ENCODE measurements at places on chromosomes 4 and X. TPM values are rescaled to one million over a fixed set of nuclear protein-coding genes. Genes with fewer than 3 reads are reported as not detected.

GRCh38 chrX:132483488-132483887, 5.3 kb downstream of the MBNL3 start:
- no peak for DNase-seq

DNA sequence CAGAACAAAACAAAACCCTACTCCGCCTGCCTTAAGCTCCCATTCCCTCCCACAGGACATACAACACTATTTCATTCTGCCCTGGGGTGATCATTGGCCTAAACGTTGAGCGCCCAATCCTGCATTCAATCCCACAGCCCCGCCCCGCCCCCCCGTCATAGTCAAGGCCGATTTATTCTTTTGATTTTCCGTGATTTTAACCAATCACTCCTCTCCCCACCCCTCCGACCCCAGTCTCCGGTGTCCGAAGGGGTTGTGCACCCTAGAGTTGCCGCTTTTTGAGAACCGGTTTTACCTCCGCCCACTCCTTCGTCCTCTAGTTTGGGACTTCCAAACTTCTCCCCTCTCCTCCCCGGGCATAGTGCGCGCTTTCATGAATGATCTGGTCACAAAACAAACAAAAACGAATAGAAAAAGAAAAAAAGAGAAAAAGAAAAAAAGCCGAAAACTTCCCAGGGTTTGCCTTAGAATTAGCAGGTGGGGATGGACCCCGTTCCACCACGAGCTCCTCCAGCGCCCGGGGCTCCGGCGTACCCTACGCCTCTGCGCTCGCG, 446 bp upstream of the UBE2A start:
- DNase-seq = peak; percentile 17

DNA sequence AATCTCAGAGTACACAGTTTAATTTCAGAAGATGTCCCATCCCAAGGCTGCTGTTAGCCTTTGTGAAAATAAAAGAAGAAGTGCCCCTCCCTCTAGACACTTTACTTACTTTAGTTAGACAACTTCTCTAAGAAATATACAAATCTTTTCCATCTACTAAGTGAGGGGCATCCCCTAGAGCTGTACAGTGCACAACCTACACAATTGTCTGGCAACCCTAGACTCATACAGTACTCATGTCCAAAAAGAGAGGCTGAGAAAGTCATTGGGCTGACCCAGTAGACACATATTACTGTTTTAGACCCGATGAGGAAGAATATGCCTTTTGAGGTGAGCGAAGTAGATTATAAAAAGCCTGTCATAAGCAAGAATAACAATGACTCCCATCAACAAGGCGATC, 297.6 kb downstream of the IDS start:
- DNase-seq = no peak

DNA sequence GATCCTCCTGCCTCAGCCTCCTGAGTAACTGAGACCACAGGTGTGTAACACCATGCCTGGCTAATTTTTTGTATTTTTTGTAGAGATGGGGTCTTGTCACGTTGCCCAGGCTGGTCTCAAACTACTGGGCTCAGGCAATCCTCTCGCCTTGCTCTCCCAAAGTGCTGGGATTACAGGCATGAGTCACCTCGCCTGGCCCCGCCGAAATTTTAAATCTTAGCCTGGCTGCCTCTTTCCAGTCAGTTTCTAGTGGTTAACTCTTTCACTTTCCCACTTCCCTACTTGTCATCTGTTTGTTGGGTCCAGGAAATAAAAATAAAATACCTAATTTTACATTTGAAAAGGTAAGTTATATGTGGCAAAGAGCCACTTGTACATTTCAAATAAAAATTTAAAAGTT, 62.4 kb downstream of the TMEM165 start:
- no peak for DNase-seq

- no peak for DNase-seq
Observed at GRCh38 chr4:122762520-122762919, 30.0 kb downstream of the BBS12 start.

DNA sequence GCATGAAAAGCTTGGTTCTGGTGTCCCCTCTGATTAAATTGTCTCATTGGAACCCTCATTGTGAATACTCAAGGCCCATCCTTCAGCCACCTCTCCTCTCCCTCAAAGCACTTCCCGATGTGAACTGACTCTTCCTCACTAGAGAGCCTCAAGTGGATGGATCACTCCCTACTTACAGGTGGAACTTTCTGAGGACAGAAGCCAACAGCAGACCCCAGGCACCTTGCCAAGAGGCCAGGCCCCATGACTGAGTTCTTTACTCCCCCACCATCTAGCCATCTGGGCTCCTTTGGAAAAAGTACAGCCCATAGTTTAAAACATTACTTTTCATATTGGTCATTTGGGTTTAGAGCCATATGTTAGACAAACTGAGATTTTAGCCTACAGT, 224.1 kb downstream of the SHROOM3 start:
- DNase-seq = no peak

DNA sequence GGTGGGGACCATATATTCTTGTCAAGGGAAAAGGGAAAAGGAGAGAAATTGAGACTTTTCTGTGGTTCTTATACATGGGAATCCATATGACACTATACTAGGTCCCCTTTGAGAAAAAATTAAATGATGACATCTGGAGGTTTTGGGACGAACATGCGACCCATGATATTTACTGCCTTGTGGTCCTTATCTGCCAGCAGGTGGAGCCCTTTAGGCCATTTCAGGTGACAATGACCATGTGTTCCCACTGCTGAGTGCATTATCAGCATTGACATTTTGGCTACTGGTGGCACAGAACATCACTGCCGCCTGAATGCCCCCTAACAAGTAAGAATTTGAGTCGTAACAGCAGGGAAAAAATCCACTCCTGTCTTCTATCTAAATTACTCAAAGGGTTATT, 843.4 kb downstream of the FSTL5 start:
- peak; percentile 43 for DNase-seq

DNA sequence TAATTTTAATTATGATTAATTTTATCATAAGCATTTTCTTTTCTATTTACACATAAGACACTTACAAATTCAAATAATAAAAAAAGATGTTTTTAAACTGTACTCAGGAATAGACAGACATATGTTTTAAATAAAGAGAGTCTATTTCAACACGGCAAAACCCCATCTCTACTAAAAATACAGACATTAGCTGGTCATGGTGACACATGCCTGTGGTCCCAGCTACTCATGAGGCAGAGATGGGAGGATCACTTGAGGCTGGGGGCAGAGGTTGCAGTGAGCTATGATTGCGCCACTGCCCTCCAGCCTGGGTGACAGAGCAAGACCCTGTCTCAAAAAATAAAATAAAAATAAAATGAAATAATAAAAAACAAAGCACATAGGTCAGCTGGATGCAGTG, 14.8 kb downstream of the FAM9B start:
- DNase-seq = no peak

DNA sequence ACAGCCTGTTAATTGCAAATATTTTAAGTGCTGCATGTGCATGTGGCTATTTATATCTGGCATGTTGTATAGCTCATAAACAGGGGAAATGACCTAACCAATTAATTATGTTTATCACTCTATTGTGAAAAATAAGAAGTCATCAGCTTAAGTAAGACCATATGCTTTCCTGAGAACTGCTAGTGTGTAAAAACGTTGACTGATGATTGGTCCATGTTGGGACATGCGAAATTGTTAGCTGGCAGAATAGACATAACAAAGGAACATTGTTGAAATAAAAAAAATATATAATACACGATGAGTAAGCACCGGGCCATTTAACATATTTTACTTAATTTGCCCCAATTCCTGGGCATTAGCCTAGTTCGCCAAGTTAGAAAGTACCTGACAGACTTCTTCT, 207.5 kb downstream of the ANK2 start:
- no peak for DNase-seq

DNA sequence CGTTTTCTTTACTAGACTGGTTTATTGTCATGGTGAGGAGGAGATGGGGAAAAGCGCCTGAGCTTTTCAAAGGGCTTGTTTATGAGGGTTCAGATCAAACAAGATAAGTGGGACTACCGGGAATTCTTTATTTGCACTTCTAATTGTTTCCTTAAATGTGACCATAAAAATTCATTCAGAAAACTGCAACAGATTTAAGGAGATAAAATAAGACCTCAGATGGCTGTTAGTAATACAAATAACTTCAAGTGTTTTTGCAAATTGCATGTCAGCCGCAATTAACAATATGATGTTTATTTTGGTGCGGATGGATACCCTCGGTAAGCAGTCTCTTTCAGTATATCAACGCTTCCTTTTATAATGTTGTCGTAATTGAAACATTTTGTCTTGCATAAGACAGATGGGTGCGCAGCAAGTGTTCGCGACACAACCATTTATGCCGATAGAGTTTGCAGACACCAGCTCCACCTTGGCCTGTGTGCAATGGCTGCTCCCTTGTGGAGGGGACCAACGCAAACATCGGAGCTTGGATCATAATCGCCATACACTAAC, 151.0 kb downstream of the C4orf33 start:
- DNase-seq = peak; percentile 12

GRCh38 chr4:1080961-1081688, 32.2 kb downstream of the RNF212 start:
- DNase-seq = no peak

- peak; percentile 44 for DNase-seq
Observed at GRCh38 chrX:103685396-103685795, 1.1 kb downstream of the MORF4L2 start.

DNA sequence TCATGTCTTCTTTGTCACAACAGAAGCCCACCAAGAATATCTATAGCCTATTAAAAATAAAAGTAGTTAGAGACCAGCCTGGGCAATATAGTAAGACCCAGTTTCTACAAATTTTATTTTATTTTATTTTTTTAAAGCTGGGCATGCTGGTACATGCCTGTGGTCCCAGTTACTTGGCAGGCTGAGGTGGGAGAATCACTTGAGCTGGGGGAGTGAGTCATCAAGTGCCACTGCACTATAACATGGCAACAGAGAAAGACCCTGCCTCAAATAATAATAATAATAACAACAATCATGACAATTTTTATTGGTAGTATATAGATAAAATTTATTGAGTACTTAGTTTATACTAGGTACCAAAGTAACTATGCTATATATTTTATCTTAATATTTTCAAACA, 93.0 kb upstream of the NPFFR2 start:
- DNase-seq = no peak

DNA sequence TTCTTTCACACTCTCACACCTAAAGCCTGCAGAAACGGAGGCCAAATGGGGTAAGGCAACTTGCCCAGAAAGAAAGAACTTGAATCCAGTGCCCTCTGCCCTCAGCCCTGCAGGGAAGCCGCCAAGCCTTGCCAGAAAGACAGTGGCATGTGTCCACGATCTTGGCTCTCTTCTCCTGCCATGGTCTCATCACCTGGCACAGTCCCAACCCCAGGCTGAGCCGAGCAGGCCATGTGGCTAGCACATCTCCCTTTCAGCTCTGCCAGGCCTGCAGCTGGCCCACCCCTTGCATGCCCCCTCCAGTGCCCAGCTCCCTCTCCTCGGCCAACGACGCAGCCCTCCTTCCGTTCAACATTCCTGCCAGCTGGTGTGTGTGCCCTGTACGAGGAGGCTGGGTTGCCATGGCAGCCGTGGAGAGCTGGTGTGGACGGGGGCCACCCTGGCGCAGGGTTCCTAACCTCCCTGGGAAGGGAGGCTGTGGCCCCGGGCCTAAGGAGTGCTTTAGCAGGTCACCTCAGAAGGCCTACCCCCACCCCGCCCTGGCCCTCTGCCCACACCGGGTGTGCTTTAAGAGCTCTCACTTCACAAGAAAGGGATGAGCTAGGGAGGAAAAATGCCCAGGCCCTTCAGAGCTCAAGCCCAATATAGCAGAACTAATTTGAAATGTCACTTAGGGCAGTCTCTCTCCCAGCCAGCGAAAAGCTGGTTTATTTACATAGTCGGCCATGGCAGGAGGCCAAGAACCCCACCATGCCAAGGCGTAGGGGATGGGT, 73.0 kb upstream of the PJA1 start:
- no peak for DNase-seq

DNA sequence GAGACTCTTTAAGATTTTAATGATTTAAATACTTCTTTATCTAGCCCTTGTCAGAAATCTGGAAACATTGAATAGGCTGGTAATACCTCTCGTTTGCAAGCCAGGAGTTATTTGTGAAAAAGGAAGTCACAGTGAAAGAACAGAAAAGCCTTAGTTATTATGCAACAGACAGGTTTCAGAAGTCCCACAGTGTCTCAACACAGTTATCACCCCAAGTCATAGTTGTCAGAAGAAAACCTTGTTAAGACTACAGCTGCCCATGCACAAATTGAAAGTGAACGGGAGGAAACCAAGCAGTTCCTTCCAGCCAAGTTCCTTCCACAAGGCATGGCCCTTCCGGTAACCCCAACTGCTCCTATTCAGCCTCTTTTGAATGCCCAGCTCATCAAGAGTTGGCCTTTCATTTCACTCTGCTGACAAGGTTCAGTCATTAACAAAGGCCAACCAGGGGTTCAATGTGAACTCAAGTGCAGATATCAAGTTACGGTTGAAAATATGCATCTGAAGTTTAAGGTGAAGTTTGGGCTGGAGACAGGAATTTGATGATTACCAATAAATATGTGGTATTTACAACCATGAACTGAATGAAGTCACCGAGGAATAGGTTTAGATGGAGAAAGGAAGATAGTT, 15.6 kb downstream of the ALPK1 start:
- no peak for DNase-seq

DNA sequence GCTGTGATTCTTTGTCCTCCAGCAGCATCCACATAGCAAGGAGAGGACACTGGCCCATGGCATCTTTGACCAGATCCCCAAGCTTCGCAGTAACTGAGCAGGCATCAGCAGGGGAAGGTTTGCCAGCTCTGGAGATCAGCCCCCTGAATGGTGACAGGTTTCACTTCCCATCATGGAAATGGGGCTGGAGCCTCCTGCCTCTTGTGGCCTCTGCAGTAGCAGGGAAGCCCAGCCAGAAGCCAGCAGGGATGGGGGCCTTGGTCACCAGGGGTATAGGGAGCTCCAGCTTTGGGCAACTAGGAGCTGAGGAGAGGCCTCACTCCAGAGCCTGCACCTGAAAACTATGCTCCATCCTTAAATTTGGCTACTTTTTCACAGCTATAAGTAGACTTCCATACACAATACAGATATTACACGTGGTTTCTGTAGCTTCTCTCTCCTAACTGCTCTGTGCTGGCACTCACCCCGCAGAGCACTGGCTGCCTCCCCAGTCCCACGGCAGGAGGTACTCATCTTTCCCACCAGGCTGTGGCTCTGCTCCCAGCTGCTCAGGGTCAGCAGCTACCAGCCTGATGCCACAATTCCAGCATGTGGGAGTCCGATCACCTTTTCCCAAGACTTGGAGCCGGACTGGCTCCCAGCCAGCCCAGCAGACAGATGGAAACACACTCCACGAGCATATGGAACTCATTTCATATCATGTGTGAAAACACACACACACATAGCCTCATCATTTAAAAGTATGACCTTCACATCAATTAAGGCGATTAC, 2.8 kb downstream of the TMEM271 start:
- no peak for DNase-seq

USP17L25 gene
- not detected for polyA plus RNA-seq

BCORL1 gene
- 9.2 TPM for polyA plus RNA-seq

PLRG1 gene
- polyA plus RNA-seq = 54.4 TPM

TRAM1L1 gene
- 2.0 TPM for polyA plus RNA-seq

RAB28 gene
- 14.5 TPM for polyA plus RNA-seq

GAB1 gene
- polyA plus RNA-seq = 10.9 TPM

FATE1 gene
- not detected for polyA plus RNA-seq

RXFP1 gene
- polyA plus RNA-seq = not detected

TKTL2 gene
- not detected for polyA plus RNA-seq
